ENCODE measurements at places on chromosomes 5 and 9.

DNA sequence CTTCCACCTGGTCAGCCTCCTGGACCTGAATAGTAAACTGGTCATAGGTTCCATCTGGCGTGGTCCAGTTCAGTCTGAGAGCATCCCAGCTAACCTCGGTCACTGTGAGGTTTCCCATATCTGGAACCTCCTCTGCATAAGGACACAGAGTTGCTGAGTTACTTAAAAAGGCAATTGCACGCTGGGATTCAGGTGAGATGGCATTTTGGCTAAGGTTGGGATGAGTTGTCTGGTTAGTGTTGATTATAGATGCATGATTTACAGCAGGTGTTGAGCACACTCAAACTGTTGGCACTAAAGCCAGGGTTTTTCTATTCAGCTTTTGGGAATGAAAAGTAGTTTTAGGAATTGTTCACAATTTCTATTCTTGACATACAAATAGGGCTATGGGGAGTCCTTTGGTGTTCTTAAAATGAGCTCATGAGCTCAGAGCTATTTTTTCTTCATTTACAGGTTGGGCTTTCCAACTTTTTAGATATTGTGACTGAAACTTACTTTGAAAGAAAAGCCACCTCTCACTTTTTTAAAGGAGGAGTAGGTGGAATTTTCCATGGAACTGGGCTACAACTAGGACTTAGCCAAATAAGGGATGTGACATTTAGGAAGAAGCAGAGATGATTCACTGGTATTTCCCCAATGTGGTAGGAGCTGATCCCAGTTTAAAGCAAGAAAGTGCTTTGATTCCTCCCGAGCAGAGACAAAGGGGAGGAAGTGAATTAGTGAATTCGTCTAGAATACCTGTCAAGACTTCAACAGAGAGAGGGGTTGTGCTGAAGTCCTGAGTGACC is 54.7 kb downstream of the TNC start:
- DNase-seq = no peak

DNA sequence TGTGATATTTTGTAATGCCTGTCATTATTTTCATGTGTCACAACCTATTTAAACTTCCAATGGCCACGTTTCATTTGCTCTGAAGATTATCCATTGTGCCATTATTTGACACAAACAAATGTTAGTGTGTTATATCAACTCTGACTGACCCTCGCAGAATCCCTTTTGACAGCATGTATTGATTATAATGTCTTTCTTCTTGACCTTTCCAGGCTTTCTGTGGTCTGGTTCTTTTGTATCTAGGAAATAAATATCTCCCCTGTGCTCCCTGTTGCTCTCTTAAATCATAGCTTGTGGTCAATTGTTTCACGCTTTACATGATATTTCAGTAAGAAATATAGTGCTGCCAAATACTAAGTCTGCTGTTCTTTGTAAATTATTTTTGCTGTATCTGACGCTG is 442.6 kb downstream of the SEMA5A start:
- DNase-seq = no peak

DNA sequence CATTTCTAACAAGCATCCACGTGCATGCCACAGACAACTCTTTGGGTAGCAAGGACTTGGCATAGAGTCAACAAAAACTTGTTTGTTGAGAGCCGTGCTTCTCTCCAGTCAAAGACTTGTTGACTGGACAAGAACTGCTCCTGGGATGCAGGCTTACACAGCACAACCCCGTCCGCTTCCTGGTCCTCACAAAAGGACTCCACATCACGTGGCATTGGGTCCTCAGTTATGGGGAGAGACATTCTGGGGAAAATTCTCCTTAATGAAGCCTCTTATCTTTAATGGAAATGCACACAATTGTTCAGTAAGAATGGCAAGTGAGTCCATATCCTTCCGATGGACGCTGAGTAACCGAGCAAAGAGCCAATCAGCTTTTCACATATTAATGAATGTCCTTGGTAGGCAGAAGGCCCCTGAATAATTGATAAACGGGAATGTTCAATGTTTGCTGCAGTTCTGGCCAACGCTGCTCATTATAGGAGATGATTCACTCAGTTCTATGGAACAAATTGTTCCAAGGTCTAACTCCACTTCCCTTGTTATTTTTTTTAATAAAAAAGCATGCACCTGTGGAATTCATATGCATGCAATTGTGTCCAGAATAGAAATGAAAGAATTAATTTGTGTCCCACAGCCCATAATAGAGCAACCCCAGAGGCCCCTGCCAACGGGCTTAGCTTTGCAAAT is 97.0 kb upstream of the ZNF366 start:
- no peak for DNase-seq

GRCh38 chr5:174284873-174285272 is 239.4 kb downstream of the NSG2 start:
- DNase-seq = no peak

GRCh38 chr9:125904155-125904851 is 157.1 kb downstream of the PBX3 start:
- no peak for DNase-seq

GRCh38 chr5:73693573-73694061 is 67.6 kb downstream of the ARHGEF28 start:
- no peak for DNase-seq

GRCh38 chr5:179153341-179153901 is 93.2 kb downstream of the ZNF354C start:
- no peak for DNase-seq

GRCh38 chr5:16736158-16736995 is 119.6 kb upstream of the RETREG1 start:
- peak; percentile 22 for DNase-seq

DNA sequence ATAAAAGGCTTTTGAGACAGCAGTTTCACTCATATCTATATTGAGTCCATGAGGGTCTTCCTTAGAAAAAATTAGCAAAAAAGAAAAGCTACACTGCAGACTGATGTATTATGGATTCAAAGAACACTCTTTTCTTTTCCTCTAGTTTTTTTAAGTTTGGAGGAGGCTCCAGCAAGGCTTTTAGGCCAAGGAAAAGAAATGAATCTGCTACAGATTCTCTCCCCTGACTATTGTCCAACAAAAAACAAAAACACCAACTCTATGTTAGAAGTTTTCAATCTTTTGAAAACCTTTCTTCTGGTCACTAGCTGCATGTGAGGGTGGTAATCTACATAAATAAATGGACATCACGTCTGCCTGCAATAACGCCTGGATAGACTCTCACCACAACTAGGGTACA is 310.4 kb downstream of the ARL15 start:
- no peak for DNase-seq

- DNase-seq = no peak
Measured at GRCh38 chr9:127035948-127036347, 86.5 kb downstream of the ANGPTL2 start.

DNA sequence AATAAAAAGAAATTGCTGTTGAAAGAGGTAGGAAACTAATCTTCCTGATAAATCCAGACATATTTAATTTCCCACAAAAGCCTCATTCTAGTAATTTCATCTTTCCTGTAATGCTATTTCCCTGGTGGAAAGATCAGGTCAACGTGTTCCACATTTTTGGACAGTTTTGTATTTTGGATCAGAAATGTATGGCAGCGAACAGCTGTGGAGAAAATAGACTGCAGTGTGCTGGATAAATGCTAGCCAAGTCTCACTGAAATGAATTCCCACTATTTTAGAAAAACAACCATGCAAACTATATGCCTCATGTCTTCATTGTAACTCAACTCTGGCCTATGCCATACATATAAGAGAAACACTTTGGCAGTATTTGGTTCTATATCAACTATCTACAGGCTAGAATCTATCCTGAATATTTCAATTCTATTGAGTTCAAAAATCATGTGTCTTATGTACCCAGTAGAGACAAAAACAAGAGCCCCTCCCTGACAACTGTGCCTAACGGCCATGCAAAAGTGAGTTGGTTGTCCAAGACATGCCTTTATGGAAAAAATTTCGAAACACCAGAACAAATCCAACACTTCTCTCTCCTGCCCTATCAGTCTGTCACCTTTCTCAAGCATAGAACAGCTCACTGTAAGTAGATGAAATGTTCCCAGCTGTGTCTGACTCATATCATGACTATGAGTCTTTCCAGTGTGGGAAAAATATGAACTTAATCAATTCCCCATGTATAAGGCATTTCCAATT is 191.3 kb upstream of the NREP start:
- DNase-seq = no peak

- no peak for DNase-seq
Measured at GRCh38 chr9:137277329-137278041, at the start of gene TOR4A. Gene TOR4A, plus strand, starts transcription at chr9:137277726. Its CDS starts 964 bp downstream, at chr9:137278690.
